ENCODE measurements at places on chromosomes 6 and 20. TPM values are rescaled to one million over a fixed set of nuclear protein-coding genes. Genes with fewer than 3 reads are reported as not detected.

- H3K4me3 ChIP-seq: no peak overlapping the region
- H3K27ac ChIP-seq: no peak overlapping the region
- no peaks in the 10 kb centered on the region for H3K4me1 ChIP-seq
- DNase-seq: no peak
These were observed 187.2 kb downstream of the FOXC1 start for GRCh38 chr6:1796706-1797529.

DNA sequence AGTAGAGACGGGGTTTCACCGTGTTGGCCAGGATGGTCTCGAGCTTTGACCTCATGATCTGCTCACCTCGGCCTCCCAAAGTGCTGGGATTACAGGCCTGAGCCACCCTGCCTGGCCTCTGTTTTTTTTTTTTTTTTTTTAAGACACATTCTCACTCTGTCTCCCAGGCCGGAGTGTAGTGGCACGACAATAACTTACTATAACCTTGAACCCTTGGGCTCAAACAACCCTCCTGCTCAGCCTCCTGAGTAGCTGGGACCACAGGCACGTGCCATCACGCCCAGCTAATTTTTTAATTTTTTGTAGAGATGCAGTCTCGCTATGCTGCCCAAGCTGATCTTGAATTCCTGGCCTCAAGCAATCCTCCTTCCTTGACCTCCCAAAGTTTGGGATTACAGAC lies 26.6 kb downstream of the CPXM1 start:
- H3K4me1 ChIP-seq: peaks cover 2% of the 10 kb centered on the region
- no peak for DNase-seq
- H3K4me3 ChIP-seq: no peak overlapping the region
- peaks cover 25% of the 10 kb centered on the region for H3K27me3 ChIP-seq

BRPF3 gene
- total RNA-seq: 30.6 TPM

DNA sequence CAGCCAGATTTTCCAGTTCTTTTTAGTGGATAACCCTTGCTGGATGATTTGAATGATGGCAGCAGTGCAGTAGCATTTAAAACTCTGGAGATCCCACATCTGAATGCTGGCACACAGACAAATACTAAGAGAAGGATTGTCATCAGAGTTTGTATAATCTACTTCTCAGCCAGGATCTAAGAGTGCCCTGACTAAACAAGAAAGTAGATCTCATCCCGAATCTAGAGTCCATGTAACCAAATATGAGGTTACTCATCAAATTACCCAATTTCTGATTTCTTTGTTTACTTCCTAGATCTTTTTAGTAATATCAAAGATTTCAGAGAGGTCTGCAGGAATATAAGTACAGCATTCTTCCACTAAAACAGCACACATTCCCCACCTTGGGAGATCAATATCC lies 7.8 kb downstream of the TMC2 start:
- peaks cover 46% of the 10 kb centered on the region for H3K27me3 ChIP-seq
- H3K36me3 ChIP-seq: peaks cover 3% of the 10 kb centered on the region
- DNase-seq: no peak
- no peak overlapping the region for H3K27ac ChIP-seq
- no peaks in the 10 kb centered on the region for H3K4me1 ChIP-seq
- no peak overlapping the region for H3K4me3 ChIP-seq
